ENCODE measurements at places on chromosomes 11 and 22. TPM values are rescaled to one million over a fixed set of nuclear protein-coding genes. Genes with fewer than 3 reads are reported as not detected.

DCHS1 gene
- 0.79 TPM for polyA plus RNA-seq

FGF4 gene
- not detected for polyA plus RNA-seq

PLAAT2 gene
- 3.4 TPM for polyA plus RNA-seq

SYT9 gene
- polyA plus RNA-seq, result not detected

GAB4 gene
- polyA plus RNA-seq, result not detected

DNHD1 gene
- 58.0 TPM for polyA plus RNA-seq

B4GALNT4 gene
- polyA plus RNA-seq, result not detected

APOBEC3G gene
- 94.2 TPM for polyA plus RNA-seq

FOLR1 gene
- not detected for polyA plus RNA-seq

TSG101 gene
- polyA plus RNA-seq, result 57.0 TPM

TRIM48 gene
- not detected for polyA plus RNA-seq

UBQLNL gene
- 1.8 TPM for polyA plus RNA-seq

TEAD1 gene
- not detected for polyA plus RNA-seq

TBC1D22A gene
- polyA plus RNA-seq, result 73.8 TPM

Measured in B cell (primary cell).